ENCODE measurements at places on chromosomes 4 and X. TPM values are rescaled to one million over a fixed set of nuclear protein-coding genes. Genes with fewer than 3 reads are reported as not detected.

DNA sequence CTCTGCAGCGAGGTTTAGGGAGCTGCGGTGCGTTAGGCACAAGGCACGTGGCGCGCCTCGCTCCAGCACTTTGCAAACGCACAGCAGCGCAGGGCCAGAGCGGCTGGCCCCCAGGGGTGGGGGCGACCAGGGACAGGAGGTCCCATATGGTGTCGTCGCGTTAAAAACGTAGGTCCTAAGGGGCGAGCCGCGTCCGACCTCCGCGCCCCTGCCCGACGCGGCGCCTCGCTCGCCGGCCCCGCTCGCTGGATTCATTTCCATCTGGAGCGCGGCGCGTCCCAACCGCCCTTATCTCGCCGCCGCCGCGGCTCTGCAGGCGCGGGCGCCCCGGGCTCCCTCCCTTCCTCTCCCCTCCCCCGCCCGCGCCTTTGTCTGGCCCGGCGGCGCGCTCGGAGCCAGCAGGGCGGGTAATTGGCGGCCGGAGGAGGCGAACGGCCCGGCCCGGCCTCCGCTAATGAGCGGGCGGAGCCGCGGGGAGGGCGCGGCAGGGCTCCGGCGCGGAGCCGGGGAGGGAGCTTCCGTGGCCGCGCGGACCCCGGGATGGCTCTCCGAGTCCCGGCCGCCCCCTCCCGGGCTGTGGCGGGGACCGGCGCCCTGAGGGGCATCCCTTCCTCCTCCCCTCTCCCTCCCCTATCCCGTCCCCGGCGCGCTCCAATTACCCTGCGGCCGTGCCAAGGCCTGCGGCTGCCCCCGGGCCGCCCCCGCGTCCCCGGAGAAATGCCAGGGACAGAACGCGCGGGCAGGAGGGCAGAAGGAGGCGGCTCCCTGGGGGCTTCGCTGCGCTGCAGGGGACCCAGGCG, 409.0 kb downstream of the BCOR start:
- H3K4me3 ChIP-seq: peak overlapping the region; percentile 83
- H3K27ac ChIP-seq: no peak overlapping the region
- H3K4me1 ChIP-seq: peaks cover 38% of the 10 kb centered on the region
- H3K27me3 ChIP-seq: no peaks in the 10 kb centered on the region
- peak; percentile 58 for DNase-seq
- H3K36me3 ChIP-seq: peaks cover 3% of the 10 kb centered on the region

GRCh38 chr4:88043001-88043400, 35.6 kb downstream of the PKD2 start:
- no peak for DNase-seq
- no peak overlapping the region for H3K4me3 ChIP-seq
- no peak overlapping the region for H3K27ac ChIP-seq
- no peaks in the 10 kb centered on the region for H3K4me1 ChIP-seq
- H3K27me3 ChIP-seq: no peaks in the 10 kb centered on the region
- peaks cover 17% of the 10 kb centered on the region for H3K36me3 ChIP-seq

SLC10A4 gene
- 2.0 TPM for total RNA-seq

GRCh38 chr4:135269125-135269890, 1067.7 kb upstream of the PABPC4L start:
- H3K27me3 ChIP-seq: no peaks in the 10 kb centered on the region
- no peak for DNase-seq
- no peak overlapping the region for H3K27ac ChIP-seq
- no peaks in the 10 kb centered on the region for H3K4me1 ChIP-seq
- no peak overlapping the region for H3K4me3 ChIP-seq
- H3K36me3 ChIP-seq: no peaks in the 10 kb centered on the region

DNA sequence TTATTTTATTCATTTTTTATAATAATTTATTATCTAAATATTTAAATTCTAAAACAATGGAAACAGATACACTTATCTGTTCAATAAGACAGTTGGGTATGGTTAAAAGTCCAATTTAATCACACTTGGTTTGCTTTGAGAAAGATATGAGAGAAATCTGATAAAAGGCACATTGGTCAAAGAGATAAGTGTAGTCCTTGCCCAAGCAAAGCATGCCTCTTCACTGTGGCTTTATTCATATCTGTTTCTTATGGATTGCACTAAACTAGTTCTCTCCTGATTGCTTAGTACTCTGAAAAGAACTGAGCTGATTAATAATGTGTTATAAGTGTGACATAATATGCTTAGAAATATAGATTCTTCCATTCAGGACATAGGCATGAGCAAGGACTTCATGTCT, 39.8 kb downstream of the CXCL1 start:
- no peak for DNase-seq
- no peak overlapping the region for H3K4me3 ChIP-seq
- no peaks in the 10 kb centered on the region for H3K4me1 ChIP-seq
- no peak overlapping the region for H3K27ac ChIP-seq
- no peaks in the 10 kb centered on the region for H3K27me3 ChIP-seq

DNA sequence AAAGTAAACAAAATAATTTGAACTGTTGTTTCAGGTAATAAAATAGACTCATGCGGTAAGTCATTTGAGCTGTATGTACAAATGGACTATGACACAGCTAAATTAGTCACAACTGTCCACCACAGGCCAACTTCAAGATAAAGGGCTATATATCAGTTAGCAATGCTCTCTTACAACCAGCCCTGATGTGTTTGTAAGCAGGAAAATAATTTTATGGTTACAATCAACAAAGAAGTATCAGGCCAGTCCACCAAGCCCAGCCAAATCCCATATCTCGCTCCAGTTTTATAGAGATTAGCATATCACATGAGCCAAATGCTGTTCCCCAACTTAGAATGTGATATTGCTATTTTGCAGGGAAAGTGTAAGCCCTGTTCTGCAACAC, 511 bp upstream of the DUSP21 start:
- no peaks in the 10 kb centered on the region for H3K4me1 ChIP-seq
- no peak overlapping the region for H3K4me3 ChIP-seq
- H3K36me3 ChIP-seq: no peaks in the 10 kb centered on the region

DNA sequence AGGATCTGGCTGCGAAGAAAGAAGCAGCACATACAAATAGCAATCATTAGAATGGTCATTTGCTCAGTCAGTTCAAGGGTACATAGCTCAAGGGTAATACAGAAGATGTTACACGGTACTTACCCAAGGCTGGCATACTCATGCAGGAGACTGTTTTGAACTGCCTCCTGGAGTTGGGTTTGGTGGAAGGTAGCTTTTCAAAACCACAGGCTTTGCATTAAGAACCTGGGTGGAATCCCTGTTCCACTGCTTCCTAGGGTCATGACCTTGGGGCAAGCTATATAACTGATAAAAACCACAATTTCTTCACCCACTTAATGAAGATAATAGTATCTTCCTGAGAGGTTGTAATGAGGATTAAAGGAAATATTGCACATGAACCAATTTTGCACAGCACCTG, 36.5 kb downstream of the TBC1D9 start:
- H3K27ac ChIP-seq: peak overlapping the region; percentile 71
- H3K4me1 ChIP-seq: peaks cover 4% of the 10 kb centered on the region
- no peak overlapping the region for H3K4me3 ChIP-seq
- no peak for DNase-seq
- no peaks in the 10 kb centered on the region for H3K36me3 ChIP-seq
- no peaks in the 10 kb centered on the region for H3K27me3 ChIP-seq

GRCh38 chrX:81527881-81528440, 326.1 kb downstream of the SH3BGRL start:
- no peak overlapping the region for H3K27ac ChIP-seq
- no peak overlapping the region for H3K4me3 ChIP-seq
- no peaks in the 10 kb centered on the region for H3K36me3 ChIP-seq

GRCh38 chr4:98634061-98634460, 24.4 kb downstream of the TSPAN5 start:
- DNase-seq: no peak
- no peaks in the 10 kb centered on the region for H3K27me3 ChIP-seq
- H3K4me1 ChIP-seq: peaks cover 11% of the 10 kb centered on the region

GRCh38 chrX:150363561-150364346, 637 bp downstream of the MAMLD1 start:
- H3K4me1 ChIP-seq: peaks cover 20% of the 10 kb centered on the region
- H3K27ac ChIP-seq: no peak overlapping the region
- DNase-seq: peak; percentile 5
- peak overlapping the region; percentile 81 for H3K4me3 ChIP-seq

ETNPPL gene
- total RNA-seq: 0.23 TPM

- no peak for DNase-seq
- H3K4me3 ChIP-seq: no peak overlapping the region
- H3K36me3 ChIP-seq: no peaks in the 10 kb centered on the region
- H3K27ac ChIP-seq: no peak overlapping the region
- no peaks in the 10 kb centered on the region for H3K27me3 ChIP-seq
- H3K4me1 ChIP-seq: peaks cover 5% of the 10 kb centered on the region
These were observed 243.3 kb downstream of the LDB2 start for GRCh38 chr4:16655111-16655510.

H2BW2 gene
- total RNA-seq: 0.20 TPM

DNA sequence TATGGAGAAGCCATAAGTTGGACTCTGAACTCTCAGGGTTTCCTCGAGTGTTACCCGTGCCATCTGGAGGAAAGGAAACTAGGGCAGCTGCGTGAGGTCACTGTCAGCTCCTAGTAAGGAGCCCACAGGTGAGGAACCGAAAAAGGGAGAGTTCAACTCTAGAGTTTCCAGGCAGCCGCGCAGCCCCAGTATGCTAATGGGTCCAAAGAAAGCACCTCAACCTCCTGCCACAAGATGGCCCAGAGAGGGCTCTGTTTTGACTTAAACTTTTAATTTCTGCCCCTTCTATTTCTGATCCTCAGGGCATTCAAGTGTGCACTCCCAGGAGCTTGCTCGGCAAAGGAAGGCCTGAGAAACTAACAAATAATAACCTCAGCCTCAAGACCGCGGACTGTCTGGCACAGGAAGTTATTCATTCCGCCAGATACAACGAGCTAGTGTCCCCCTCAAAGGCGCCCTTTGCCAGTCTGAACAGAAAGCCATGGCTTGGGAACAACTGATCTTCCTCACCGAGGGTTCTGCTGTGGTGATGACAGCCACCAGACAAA, 13.9 kb downstream of the SCARB2 start:
- no peaks in the 10 kb centered on the region for H3K27me3 ChIP-seq
- H3K27ac ChIP-seq: peak overlapping the region; percentile 96
- no peaks in the 10 kb centered on the region for H3K36me3 ChIP-seq
- no peak for DNase-seq

GRCh38 chr4:21552455-21552854, 396.1 kb downstream of the KCNIP4 start:
- no peak for DNase-seq
- H3K4me3 ChIP-seq: no peak overlapping the region
- no peaks in the 10 kb centered on the region for H3K27me3 ChIP-seq
- H3K36me3 ChIP-seq: no peaks in the 10 kb centered on the region
- H3K4me1 ChIP-seq: peaks cover 4% of the 10 kb centered on the region

NUDT9 gene
- 25.4 TPM for total RNA-seq

GRCh38 chr4:61841714-61842113, 641.6 kb downstream of the ADGRL3 start:
- no peak for DNase-seq
- H3K27me3 ChIP-seq: no peaks in the 10 kb centered on the region
- H3K36me3 ChIP-seq: peaks cover 2% of the 10 kb centered on the region
- H3K4me1 ChIP-seq: no peaks in the 10 kb centered on the region

DNA sequence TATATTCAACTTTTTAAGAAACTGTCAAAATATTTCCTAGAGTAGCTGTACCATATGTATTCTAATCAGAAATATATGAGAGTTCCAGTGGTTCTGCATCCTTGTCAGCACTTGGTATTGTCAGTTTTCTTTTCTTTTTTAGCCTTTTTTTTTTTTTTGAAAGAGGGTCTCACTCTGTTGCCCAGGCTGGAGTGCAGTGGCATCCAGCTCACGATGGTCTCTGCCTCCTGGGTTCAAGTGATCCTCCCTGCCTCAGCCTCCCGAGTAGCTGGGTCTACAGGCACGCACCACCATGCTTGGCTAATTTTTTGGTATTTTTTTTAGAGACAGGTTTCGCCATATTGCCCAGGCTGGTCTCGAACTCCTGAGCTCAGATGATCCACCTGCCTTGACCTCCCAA, 79.1 kb downstream of the ZFX start:
- peaks cover 11% of the 10 kb centered on the region for H3K36me3 ChIP-seq
- no peak for DNase-seq
- H3K4me3 ChIP-seq: no peak overlapping the region
- H3K27ac ChIP-seq: no peak overlapping the region
- H3K4me1 ChIP-seq: peaks cover 6% of the 10 kb centered on the region

GRCh38 chr4:156391325-156391653, 437.6 kb upstream of the CTSO start:
- H3K36me3 ChIP-seq: no peaks in the 10 kb centered on the region
- H3K27ac ChIP-seq: no peak overlapping the region
- no peaks in the 10 kb centered on the region for H3K4me1 ChIP-seq
- DNase-seq: no peak

- H3K27ac ChIP-seq: no peak overlapping the region
- peaks cover 4% of the 10 kb centered on the region for H3K4me1 ChIP-seq
- H3K27me3 ChIP-seq: no peaks in the 10 kb centered on the region
- no peaks in the 10 kb centered on the region for H3K36me3 ChIP-seq
- H3K4me3 ChIP-seq: no peak overlapping the region
These were observed 1326.5 kb downstream of the ADGRL3 start for GRCh38 chr4:62526671-62527070.

GRCh38 chrX:119236623-119237561, 807 bp downstream of the PGRMC1 start:
- no peak for DNase-seq
- H3K4me3 ChIP-seq: peak overlapping the region; percentile 94

DNA sequence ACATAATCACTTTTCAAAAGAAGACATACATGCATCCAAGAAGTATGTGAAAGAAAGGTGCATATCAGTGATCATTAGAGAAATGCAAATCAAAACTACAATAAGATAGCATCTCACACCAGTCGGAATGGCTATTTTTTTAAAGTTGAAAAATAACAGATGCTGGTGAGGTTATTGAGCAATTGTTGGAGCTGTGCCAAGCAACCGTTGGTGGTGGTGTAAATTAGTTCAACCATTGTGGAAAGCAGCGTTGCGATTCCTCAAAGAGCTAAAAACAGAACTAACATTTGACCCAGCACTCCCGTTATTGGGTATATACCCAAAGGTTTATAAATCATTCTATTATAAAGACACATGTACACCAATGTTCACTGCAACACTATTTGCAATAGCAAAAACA, 14.2 kb downstream of the COX7B2 start:
- no peaks in the 10 kb centered on the region for H3K4me1 ChIP-seq
- H3K36me3 ChIP-seq: no peaks in the 10 kb centered on the region
- H3K27me3 ChIP-seq: peaks cover 47% of the 10 kb centered on the region
- no peak overlapping the region for H3K4me3 ChIP-seq
- no peak overlapping the region for H3K27ac ChIP-seq

DNA sequence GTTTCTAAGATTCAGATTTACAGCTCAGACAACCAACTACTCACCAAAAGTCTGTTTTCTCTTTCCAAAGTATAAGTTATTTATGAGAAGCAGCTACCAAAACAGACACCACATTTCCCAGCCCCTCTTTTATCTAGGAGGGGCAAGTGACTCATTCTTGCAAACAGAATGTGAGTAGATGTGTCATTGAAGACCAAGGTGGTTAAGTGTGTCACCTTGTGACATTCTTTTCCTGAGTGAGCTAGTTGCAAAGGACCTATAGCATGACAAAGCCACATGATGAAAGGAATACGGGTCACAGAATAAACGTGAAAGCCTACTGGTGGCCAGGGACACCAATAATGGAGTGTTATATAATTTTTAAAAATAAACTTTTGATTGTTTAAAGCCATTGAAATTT, 50.0 kb downstream of the SLC7A11 start:
- no peak overlapping the region for H3K4me3 ChIP-seq
- peaks cover 37% of the 10 kb centered on the region for H3K4me1 ChIP-seq
- H3K36me3 ChIP-seq: peaks cover 8% of the 10 kb centered on the region
- no peak overlapping the region for H3K27ac ChIP-seq
- H3K27me3 ChIP-seq: no peaks in the 10 kb centered on the region
- no peak for DNase-seq

SRPK3 gene
- total RNA-seq: 0.30 TPM

CT55 gene
- total RNA-seq: 0.14 TPM

CXCL11 gene
- total RNA-seq: not detected
